ENCODE measurements at places on chromosomes 11 and 22. TPM values are rescaled to one million over a fixed set of nuclear protein-coding genes. Genes with fewer than 3 reads are reported as not detected.

DNA sequence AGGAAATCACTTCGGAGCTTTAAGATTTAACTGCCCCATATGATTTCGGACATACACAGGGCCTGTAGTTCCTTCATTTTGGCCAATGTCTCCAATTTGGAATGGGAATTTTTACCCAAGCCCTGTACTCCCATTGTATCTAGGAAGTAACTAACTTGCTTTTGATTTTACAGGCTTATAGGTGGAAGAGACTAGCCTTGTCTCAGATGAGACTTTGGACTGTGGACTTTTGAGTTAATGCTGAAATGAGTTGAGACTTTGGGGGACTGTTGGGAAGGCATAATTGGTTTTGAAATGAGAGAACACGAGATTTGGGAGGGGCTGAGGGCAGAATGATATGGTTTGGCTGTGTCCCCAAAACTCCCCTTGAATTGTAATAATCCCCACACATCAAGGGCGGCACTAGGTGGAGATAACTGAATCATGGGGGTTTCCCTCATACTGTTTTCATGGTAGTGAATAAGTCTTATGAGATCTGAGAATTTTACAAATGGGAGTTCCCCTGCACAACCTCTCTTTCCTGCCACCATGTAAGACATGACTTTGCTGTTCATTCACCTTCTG, 130.5 kb downstream of the LARGE1 start:
- no peak overlapping the region for H3K27ac ChIP-seq
- DNase-seq, result no peak
- H3K27me3 ChIP-seq, result no peaks in the 10 kb centered on the region
- no peaks in the 10 kb centered on the region for H3K36me3 ChIP-seq

Gene LRRN4CL
- 1.0 TPM for total RNA-seq

Gene POU2AF3
- total RNA-seq, result 3.0 TPM

- H3K27me3 ChIP-seq, result no peaks in the 10 kb centered on the region
Measured at GRCh38 chr22:36948273-36949225, 35.1 kb downstream of the CSF2RB start.

Gene FJX1
- 17.5 TPM for total RNA-seq

Gene MS4A6E
- not detected for total RNA-seq

- H3K27ac ChIP-seq, result no peak overlapping the region
- DNase-seq, result no peak
- H3K27me3 ChIP-seq, result no peaks in the 10 kb centered on the region
- H3K4me1 ChIP-seq, result 0 out of 2 replicates have a peak, but pooled peaks cover 5% of the 10 kb centered on the region
Measured at GRCh38 chr11:130606178-130606577, 157.7 kb downstream of the ADAMTS15 start.

- H3K4me3 ChIP-seq, result no peak overlapping the region
- H3K36me3 ChIP-seq, result peaks cover 28% of the 10 kb centered on the region
- H3K27ac ChIP-seq, result no peak overlapping the region
- H3K4me1 ChIP-seq, result no peaks in the 10 kb centered on the region
Measured at GRCh38 chr22:45540122-45540521, 37.4 kb downstream of the FBLN1 start.

DNA sequence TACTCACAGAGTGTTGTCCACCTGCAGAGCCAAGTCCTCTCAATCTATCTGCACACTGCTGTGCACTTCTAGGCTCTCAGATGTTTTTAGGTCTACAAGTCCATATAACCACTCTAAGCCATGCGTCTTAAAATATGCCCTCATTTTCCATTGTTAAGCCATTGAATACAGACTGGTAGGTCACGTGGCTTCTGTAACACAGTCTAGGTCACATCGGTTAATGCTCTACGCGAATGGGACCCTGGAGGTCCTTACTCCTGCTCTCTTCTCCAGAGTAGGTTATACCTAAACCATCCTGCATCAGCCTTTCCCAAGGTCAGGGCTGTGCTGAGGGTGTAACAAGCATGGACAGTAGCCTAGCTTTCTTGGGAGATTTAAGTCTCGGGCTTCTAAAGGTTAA, 819 bp downstream of the JAML start:
- H3K36me3 ChIP-seq, result no peaks in the 10 kb centered on the region
- DNase-seq, result no peak
- H3K27me3 ChIP-seq, result no peaks in the 10 kb centered on the region
- H3K4me3 ChIP-seq, result no peak overlapping the region
- no peak overlapping the region for H3K27ac ChIP-seq

Gene ZMAT5
- total RNA-seq, result 14.2 TPM

Gene POU2AF2
- not detected for total RNA-seq

DNA sequence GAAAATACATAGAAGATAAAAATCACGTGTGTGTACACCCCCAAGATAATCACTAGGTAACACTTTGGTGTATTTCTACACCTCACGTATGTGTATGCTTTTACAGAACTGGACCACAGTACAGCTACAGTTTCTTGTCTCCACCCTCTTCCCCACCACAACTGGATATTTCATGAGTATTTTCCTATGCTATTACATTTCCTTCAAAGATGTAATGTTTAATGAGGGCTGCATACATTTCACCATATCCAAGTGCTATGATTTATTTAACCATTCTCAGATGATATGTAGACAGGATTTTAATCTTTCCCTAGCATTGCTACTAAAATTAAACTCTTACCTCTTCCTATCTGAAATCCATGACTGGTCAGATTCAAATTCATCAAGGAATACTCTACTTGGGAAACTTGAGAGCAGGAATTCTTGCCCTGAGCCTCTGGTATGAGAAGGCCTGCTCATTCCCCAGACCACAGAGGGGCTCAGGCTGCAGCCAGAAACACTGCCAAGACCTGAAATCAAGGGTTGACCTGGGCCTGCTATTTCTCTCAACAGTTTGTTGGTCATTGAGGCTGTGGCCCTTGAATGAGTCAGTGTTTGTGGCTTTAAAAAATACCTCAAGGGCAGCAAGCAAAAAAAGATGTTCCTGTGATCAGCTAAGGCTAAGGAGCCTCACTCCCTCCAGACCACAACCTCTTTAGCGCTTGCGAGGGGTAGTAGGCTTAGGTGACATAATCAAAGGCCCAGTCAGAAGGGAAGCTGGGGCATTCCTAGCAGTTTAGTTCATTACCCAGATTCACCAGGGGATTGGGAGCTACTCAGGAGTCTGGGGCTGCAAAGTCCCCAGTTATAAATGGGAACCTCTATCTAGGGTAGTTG, 55.5 kb downstream of the ABTB2 start:
- H3K36me3 ChIP-seq, result no peaks in the 10 kb centered on the region
- H3K27me3 ChIP-seq, result no peaks in the 10 kb centered on the region
- peaks cover 90% of the 10 kb centered on the region for H3K4me1 ChIP-seq
- H3K4me3 ChIP-seq, result no peak overlapping the region
- H3K27ac ChIP-seq, result peak overlapping the region; percentile 61
- peak; percentile 77 for DNase-seq

GRCh38 chr22:46061501-46062231, 84.7 kb upstream of the WNT7B start:
- no peaks in the 10 kb centered on the region for H3K4me1 ChIP-seq
- no peaks in the 10 kb centered on the region for H3K27me3 ChIP-seq
- no peak overlapping the region for H3K4me3 ChIP-seq
- no peaks in the 10 kb centered on the region for H3K36me3 ChIP-seq
- no peak for DNase-seq
- H3K27ac ChIP-seq, result no peak overlapping the region

Gene TOM1
- 43.6 TPM for total RNA-seq

- no peak overlapping the region for H3K27ac ChIP-seq
- H3K4me1 ChIP-seq, result no peaks in the 10 kb centered on the region
- H3K36me3 ChIP-seq, result no peaks in the 10 kb centered on the region
Measured at GRCh38 chr22:49255154-49255553, 572.5 kb downstream of the BRD1 start.

DNA sequence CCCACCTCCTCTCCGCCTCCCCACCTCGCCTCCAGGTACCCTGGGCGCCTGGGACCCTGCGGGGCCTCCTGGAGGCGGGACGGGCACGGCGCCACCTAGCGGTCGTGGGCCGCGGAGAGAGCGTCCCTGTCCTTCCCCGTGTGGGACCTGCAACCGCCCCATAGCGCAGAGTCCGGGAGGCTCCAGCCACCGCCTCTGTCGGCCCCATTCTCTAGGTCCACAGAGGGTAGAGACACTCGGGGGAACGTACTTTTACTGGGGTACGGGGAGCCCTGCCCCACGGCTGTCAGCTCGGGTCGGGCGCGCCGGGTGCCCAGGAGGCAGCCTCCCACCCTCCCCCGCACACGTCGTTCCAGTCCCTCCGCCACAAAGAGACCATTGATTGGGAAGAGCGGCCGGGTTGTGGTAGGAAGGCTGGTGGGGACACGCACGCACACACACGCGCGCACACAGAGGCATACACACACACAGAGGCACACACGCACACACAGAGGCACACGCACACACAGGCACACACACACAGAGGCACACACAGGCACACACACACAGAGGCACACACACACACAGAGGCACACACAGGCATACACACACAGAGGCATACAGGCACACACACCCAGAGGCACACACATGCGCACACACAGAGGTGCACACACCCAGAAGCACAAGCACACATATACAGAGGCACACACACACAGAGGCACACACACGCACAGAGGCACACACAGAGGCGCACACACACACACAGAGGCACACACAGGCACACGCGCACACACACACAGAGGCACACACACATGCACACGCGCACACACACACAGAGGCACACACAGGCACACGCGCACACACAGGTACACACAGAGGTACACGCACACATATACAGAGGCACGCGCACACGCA, 12.6 kb upstream of the NECTIN1 start:
- H3K27me3 ChIP-seq, result peaks cover 63% of the 10 kb centered on the region
- H3K4me3 ChIP-seq, result no peak overlapping the region
- H3K27ac ChIP-seq, result no peak overlapping the region

All from PC-9 (cell line).